ENCODE measurements at places on chromosomes 2 and 18. TPM values are rescaled to one million over a fixed set of nuclear protein-coding genes. Genes with fewer than 3 reads are reported as not detected.

- H3K4me1 ChIP-seq = peaks cover 24% of the 10 kb centered on the region
- H3K4me3 ChIP-seq = no peak overlapping the region
- H3K36me3 ChIP-seq = peaks cover 3% of the 10 kb centered on the region
- H3K27me3 ChIP-seq = no peaks in the 10 kb centered on the region
- no peak for DNase-seq
Measured at GRCh38 chr2:113973810-113974209, 83.9 kb downstream of the ACTR3 start.

GRCh38 chr2:38745267-38745666 is 5.9 kb downstream of the SRSF7 start:
- DNase-seq = no peak
- H3K27me3 ChIP-seq = no peaks in the 10 kb centered on the region
- peaks cover 74% of the 10 kb centered on the region for H3K4me1 ChIP-seq
- H3K27ac ChIP-seq = no peak overlapping the region

DNA sequence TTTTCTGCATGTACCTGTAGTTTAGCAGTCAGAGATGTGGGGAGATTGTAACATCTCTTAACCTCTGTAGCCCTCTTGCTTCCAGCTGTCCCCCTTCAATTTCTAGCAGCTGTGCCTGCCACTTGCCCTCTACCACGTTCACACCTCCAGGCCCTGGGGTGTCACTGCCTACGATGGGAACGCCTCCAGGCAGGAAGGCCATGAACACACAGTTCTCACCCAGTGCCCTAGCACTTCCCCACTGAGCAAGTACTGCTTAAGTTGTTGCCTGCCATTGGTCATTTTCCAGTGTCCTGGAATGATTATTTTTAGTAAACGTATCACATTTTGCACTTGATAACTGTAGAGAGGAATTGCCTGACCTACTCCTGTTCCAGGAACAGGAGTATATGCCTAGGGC is 77.1 kb upstream of the B3GNT7 start:
- peaks cover 5% of the 10 kb centered on the region for H3K4me1 ChIP-seq
- no peak overlapping the region for H3K4me3 ChIP-seq
- H3K36me3 ChIP-seq = no peaks in the 10 kb centered on the region
- no peak for DNase-seq

- no peak overlapping the region for H3K4me3 ChIP-seq
- H3K4me1 ChIP-seq = no peaks in the 10 kb centered on the region
- H3K27me3 ChIP-seq = peaks cover 5% of the 10 kb centered on the region
Measured at GRCh38 chr18:6917072-6917471, 187.6 kb downstream of the ARHGAP28 start.

DNA sequence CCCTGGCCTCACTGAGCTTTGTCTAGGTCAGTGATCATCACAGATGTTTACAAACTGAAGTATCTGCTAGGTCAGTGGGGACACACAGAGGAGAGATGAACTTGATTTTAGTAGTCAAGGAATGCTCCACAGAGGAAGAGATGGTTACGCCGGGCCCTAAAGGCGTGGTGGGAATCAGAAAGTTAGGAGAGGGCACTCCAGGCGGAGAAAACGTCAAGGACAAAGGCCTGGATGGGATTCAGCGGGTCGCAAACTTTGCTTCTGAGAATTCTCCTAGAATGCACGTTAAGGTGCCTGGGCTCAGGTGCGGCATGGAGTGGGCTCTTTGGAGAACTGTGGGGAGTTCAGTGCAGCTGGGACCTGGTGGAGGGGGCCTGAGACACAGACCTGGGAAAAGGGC is 78.8 kb downstream of the TMEM17 start:
- no peaks in the 10 kb centered on the region for H3K4me1 ChIP-seq
- H3K27ac ChIP-seq = no peak overlapping the region
- no peaks in the 10 kb centered on the region for H3K36me3 ChIP-seq
- no peak overlapping the region for H3K4me3 ChIP-seq
- no peak for DNase-seq

GRCh38 chr2:80255918-80256781 is 48.4 kb downstream of the LRRTM1 start:
- H3K27ac ChIP-seq = no peak overlapping the region
- H3K4me3 ChIP-seq = no peak overlapping the region
- no peaks in the 10 kb centered on the region for H3K27me3 ChIP-seq
- DNase-seq = no peak
- no peaks in the 10 kb centered on the region for H3K4me1 ChIP-seq
- no peaks in the 10 kb centered on the region for H3K36me3 ChIP-seq

- H3K4me3 ChIP-seq = no peak overlapping the region
- peak; percentile 40 for DNase-seq
- no peaks in the 10 kb centered on the region for H3K27me3 ChIP-seq
- peaks cover 2% of the 10 kb centered on the region for H3K4me1 ChIP-seq
Measured at GRCh38 chr2:230000118-230000841, 68.4 kb downstream of the SLC16A14 start.

DNA sequence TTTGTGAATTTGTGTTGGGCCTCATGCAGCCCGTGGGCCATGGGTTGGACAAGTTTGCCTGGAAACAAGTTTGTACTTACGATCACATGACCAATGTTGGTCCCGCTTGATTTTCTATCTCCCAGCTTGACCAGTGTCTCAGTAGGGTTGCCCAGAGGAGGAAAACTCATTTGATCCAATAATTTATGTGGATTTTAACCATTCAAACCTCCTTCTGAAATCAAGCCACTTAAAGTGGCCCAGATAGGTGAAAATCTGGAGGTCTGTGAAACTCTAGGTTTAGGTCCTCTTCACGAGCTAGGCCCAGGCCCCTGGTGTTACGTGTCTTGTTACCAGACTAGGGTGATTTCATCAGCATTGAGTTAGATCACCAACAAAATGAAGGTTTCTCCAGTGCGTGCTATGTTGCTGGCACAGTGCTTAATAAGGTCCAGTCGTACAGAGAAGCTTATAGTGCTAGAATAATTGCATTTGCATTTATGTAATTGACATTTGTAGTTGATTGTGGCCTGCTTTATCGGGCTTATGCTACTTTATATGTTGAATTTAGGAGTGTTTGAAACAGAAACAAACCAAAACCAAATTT is 4.4 kb downstream of the ACTR2 start:
- H3K27me3 ChIP-seq = no peaks in the 10 kb centered on the region
- H3K4me3 ChIP-seq = peak overlapping the region; percentile 33
- H3K27ac ChIP-seq = peak overlapping the region; percentile 90
- peaks cover 41% of the 10 kb centered on the region for H3K36me3 ChIP-seq

GRCh38 chr2:145741636-145742035 is 1221.7 kb upstream of the ZEB2 start:
- H3K27ac ChIP-seq = no peak overlapping the region
- DNase-seq = no peak
- no peak overlapping the region for H3K4me3 ChIP-seq

DNA sequence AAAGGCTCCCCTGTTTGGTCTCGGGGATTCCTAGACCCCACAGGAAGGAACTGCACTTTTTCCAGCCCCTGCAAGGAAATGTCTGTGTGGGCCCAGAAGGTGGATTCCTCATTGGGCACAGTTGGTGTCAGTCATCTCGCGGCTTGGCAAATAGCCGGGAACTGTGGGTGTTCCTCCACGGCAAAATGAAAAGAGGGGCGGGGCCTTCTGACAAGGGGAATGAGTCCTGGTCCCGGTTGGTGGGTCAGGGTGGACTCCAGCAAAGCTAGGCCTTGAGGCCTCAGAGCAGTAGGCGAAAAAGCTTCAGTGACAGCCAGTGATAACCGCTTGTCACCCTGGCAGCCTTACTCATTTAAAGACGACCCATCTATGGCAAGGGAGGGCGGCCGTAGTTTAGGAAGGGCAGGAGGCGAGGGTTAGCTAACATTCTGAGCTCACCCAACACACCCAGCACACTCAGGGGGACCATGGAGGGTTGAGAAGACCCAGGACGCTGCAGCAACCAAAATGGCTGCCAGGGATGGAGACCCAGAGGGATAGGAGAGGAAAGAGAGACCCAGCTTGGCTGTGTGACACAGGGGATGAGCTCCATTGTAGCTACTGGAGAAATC is 16.5 kb downstream of the SLC4A3 start:
- no peak overlapping the region for H3K4me3 ChIP-seq
- H3K4me1 ChIP-seq = peaks cover 8% of the 10 kb centered on the region
- no peak overlapping the region for H3K27ac ChIP-seq
- H3K36me3 ChIP-seq = no peaks in the 10 kb centered on the region

DNA sequence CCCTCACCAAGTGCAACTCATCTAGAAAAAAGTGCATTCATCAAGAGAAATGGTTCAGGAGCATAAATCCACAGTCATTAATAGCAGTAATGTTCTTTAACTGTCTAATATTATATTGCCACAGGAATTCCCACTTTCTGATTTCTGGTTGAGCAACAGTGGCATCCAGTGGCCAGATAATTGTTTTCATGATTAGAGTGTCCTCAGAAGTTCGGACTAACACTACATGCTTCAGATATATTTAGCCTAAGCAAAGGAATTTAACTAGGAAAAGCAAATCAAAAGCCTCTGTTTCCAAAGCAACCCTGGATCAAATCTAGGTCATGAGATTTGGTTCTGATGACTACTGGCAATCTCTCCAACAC is 9.8 kb upstream of the ERBB4 start:
- no peak overlapping the region for H3K4me3 ChIP-seq
- no peaks in the 10 kb centered on the region for H3K36me3 ChIP-seq
- H3K27ac ChIP-seq = no peak overlapping the region
- no peak for DNase-seq

- no peak overlapping the region for H3K4me3 ChIP-seq
- no peaks in the 10 kb centered on the region for H3K4me1 ChIP-seq
- H3K27ac ChIP-seq = no peak overlapping the region
- peaks cover 25% of the 10 kb centered on the region for H3K27me3 ChIP-seq
- peak; percentile 83 for DNase-seq
Measured at GRCh38 chr2:30072250-30072842, 74.5 kb upstream of the YPEL5 start.

GRCh38 chr2:234606896-234607295 is 110.0 kb upstream of the ARL4C start:
- H3K36me3 ChIP-seq = no peaks in the 10 kb centered on the region
- no peak overlapping the region for H3K27ac ChIP-seq
- H3K27me3 ChIP-seq = peaks cover 11% of the 10 kb centered on the region
- H3K4me1 ChIP-seq = no peaks in the 10 kb centered on the region
- DNase-seq = no peak

DNA sequence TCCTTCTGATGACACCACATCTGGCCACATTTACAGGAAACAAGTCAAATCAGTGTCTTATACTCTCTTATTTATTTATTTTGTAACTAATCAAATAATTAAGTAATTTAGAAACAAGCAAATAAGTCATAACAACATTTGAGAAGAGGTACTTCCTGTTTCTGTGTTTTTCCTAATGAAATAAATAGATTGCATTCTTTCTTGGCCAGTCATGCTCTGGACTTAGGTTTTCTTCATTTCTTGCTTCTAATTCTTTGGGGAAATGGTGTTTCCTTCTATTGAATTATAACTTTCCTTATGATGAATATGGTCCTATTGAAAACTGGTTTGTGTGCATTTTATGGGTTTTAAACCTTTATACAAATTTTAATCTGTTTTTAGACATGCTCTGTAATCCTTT is 546.4 kb downstream of the LRRTM4 start:
- H3K27me3 ChIP-seq = no peaks in the 10 kb centered on the region
- H3K4me1 ChIP-seq = no peaks in the 10 kb centered on the region
- no peak overlapping the region for H3K27ac ChIP-seq
- DNase-seq = no peak
- no peak overlapping the region for H3K4me3 ChIP-seq
- no peaks in the 10 kb centered on the region for H3K36me3 ChIP-seq

- no peaks in the 10 kb centered on the region for H3K36me3 ChIP-seq
- peaks cover 7% of the 10 kb centered on the region for H3K27me3 ChIP-seq
- no peak overlapping the region for H3K27ac ChIP-seq
- no peaks in the 10 kb centered on the region for H3K4me1 ChIP-seq
Measured at GRCh38 chr18:48274301-48274700, 134.9 kb downstream of the ZBTB7C start.

DNA sequence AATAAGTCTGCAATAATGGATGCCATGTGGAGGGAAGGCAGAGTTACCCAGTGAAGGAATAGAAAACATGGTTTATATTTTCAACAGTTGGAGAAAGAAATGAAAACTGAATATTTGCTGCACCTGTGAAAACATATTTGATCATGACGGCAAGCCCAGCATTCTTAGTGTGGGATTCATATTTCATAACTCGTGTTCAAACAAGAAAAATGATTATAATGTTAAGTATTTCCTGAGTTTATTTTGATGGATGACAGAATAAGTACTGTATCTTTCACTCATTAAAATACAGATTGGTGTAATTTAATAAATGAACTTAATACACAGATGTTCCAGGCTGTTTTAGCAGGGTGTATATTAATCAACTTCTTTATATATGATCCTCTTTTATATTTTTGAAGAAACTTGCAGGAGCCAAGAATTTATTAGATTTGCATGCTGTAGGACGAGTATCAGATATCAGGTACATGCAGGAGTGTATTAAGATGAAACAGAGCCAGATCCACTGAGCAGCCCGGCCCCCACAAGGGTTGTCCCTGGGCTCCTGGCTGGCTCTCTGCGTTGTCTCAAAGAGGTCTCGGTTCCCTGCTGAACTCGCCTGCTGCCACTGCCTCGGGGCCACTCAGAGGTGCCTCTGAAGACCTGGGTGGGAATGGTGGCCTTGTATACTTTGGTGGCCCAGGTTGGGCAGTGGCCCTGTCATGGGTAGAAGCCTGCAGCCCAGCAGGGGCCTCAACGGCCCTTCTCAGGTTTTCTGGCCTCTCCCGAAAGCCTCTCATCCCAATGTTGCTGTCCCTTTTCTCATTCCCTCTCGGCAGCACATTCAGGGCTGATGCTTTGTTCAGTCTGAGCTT is 95.0 kb upstream of the LDAH start:
- H3K27ac ChIP-seq = no peak overlapping the region
- H3K36me3 ChIP-seq = no peaks in the 10 kb centered on the region
- H3K27me3 ChIP-seq = peaks cover 15% of the 10 kb centered on the region

DNA sequence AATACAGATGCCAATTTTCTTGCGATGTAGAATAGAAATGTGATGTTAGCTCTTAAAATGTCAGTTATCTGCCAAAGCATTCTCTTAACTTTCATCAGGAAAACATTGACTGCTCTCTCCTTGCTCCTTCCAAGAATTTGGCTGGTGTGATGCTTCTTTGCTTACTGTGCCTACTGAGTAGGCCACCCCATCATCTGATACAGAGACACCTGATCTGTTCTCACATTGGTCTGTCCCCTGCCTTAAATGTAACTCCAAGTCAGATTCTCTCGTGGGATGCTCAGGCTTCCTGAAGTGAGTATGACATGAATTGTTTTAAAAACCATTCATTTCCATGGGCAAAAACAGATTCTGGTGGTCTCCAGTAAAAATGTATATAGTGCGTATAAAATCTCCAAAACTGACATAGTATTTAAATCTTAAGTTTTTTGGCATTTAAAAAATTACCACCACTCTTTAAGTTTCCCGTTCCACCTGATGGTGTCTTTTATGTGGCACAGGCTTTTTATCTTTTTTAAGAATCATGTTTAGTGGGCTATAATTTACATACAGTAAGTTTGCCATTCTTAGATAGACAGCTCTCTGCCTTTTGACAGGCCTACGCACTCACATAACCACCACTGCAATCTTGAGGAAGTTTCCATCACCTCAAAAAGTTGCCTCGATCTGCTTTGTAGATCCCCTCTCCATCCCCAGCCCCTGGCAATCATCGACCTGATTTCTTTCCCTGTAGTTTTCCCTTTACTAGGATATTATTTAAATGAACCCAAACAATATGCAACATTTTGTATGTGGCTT is 36.6 kb downstream of the UBE2F start:
- peaks cover 52% of the 10 kb centered on the region for H3K36me3 ChIP-seq
- peak; percentile 58 for DNase-seq
- peaks cover 70% of the 10 kb centered on the region for H3K4me1 ChIP-seq
- peak overlapping the region; percentile 58 for H3K4me3 ChIP-seq
- H3K27ac ChIP-seq = peak overlapping the region; percentile 94

GRCh38 chr2:228700638-228701037 is 519.2 kb upstream of the SPHKAP start:
- no peaks in the 10 kb centered on the region for H3K36me3 ChIP-seq
- no peak for DNase-seq
- no peaks in the 10 kb centered on the region for H3K27me3 ChIP-seq
- no peaks in the 10 kb centered on the region for H3K4me1 ChIP-seq

Gene POTEE
- total RNA-seq = 0.76 TPM

Gene CLIP4
- 19.5 TPM for total RNA-seq

Gene PROC
- total RNA-seq = not detected

Gene APOB
- not detected for total RNA-seq

Gene SLC11A1
- 0.05 TPM for total RNA-seq

All from activated CD4-positive, alpha-beta T cell treated with anti-CD3 and anti-CD28 coated beads for 36 hours (primary cell).